ENCODE measurements at places on chromosomes 5 and 9. TPM values are rescaled to one million over a fixed set of nuclear protein-coding genes. Genes with fewer than 3 reads are reported as not detected.

DNA sequence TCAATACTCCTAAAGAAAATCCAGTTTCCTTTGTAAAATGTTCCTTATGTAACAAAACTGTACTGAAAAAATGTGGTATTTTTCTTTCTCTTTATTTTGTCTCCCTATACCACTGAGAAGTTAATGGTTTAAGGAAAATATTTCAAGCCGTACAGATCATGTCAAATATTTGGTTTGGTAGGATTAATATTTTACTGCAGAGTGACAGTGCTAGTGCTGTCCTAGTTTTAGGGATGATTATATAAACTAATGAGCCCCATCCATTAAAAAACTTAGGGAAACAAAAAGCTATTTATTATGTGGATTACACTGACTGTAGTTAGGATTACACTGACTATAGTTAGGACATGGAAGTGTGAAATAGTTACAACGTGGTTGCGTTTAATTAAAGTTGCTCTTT, 209.1 kb downstream of the CD180 start:
- H3K36me3 ChIP-seq: no peaks in the 10 kb centered on the region
- H3K4me3 ChIP-seq: no peak overlapping the region
- no peaks in the 10 kb centered on the region for H3K27me3 ChIP-seq
- no peak for DNase-seq
- peaks cover 2% of the 10 kb centered on the region for H3K4me1 ChIP-seq
- H3K27ac ChIP-seq: peak overlapping the region; percentile 25

- no peaks in the 10 kb centered on the region for H3K27me3 ChIP-seq
- H3K4me3 ChIP-seq: no peak overlapping the region
- DNase-seq: no peak
- no peak overlapping the region for H3K27ac ChIP-seq
- no peaks in the 10 kb centered on the region for H3K4me1 ChIP-seq
Observed at GRCh38 chr9:137352511-137353222, 50.6 kb upstream of the NRARP start.

- peaks cover 61% of the 10 kb centered on the region for H3K4me1 ChIP-seq
- no peaks in the 10 kb centered on the region for H3K27me3 ChIP-seq
- no peak for DNase-seq
- H3K36me3 ChIP-seq: no peaks in the 10 kb centered on the region
- H3K4me3 ChIP-seq: no peak overlapping the region
Observed at GRCh38 chr9:116566677-116567488, 120.2 kb upstream of the TRIM32 start.

DNA sequence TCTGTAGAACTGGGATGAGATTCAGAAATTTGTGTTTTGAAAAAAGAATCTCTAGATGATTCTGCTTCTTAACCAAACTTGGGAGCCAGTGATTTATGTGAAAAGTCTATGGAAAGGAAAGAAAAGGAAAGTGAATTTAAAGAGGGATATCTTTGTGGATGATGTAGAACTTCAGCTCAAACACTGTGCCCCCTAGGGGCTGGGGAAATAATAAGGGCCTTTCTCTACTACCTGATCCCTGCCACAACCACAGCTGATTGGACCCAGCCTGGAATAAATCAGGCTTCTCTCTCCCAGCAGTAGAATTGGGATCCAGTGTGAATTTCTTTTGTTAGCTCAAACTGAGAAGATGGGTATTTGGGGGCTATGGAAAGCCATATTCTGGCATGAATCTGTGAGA, 155.0 kb downstream of the PRELID2 start:
- H3K4me3 ChIP-seq: no peak overlapping the region
- no peak for DNase-seq
- H3K4me1 ChIP-seq: peaks cover 10% of the 10 kb centered on the region
- no peaks in the 10 kb centered on the region for H3K36me3 ChIP-seq

GRCh38 chr9:117189121-117189520, 225.7 kb downstream of the ASTN2 start:
- H3K36me3 ChIP-seq: no peaks in the 10 kb centered on the region
- no peak overlapping the region for H3K27ac ChIP-seq
- no peak for DNase-seq
- H3K27me3 ChIP-seq: no peaks in the 10 kb centered on the region
- H3K4me3 ChIP-seq: no peak overlapping the region
- H3K4me1 ChIP-seq: no peaks in the 10 kb centered on the region

DNA sequence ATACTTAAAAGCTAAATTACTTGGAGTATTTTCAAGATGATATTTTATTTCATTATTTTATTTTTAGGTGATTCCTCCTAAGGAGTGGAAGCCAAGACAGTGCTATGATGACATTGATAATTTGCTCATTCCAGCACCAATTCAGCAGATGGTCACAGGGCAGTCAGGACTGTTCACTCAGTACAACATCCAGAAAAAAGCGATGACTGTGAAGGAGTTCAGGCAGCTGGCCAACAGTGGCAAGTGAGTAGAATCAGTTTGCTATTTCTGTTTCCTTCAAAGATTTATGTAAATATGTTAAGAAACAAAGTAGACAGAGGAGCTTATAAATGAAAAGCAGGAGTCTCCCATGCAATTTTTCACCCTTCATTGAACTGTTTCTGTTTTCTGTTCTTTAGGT, 47.8 kb downstream of the KDM4C start:
- DNase-seq: no peak
- H3K27me3 ChIP-seq: no peaks in the 10 kb centered on the region
- no peaks in the 10 kb centered on the region for H3K4me1 ChIP-seq
- H3K4me3 ChIP-seq: no peak overlapping the region

DNA sequence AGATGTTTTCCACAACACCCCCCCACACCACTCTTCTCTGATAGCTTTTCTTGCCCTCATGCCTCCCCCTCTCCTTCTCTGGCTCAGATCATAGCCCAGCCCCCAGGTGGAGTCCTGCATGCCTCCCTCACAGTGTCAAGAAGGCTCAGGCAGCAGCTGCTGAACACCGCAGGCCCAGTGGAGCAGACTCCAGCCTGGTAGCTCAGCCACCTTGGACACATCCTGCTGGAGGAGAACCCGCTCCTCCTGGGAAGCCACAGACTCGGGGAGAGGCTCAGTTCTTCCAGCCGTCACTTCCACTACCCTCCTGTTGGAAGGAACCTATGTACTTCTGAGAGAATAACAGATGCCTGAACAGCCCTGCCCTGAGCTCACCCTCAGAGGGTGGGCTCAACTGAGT, 143.4 kb downstream of the SPOCK1 start:
- peaks cover 19% of the 10 kb centered on the region for H3K27me3 ChIP-seq
- H3K27ac ChIP-seq: no peak overlapping the region
- H3K4me3 ChIP-seq: no peak overlapping the region
- no peaks in the 10 kb centered on the region for H3K36me3 ChIP-seq

GRCh38 chr5:69295088-69295754, 37.4 kb downstream of the CCDC125 start:
- H3K27ac ChIP-seq: no peak overlapping the region
- H3K27me3 ChIP-seq: no peaks in the 10 kb centered on the region
- H3K4me1 ChIP-seq: no peaks in the 10 kb centered on the region
- no peak for DNase-seq

GRCh38 chr5:35694481-35694880, 76.8 kb downstream of the SPEF2 start:
- H3K4me3 ChIP-seq: no peak overlapping the region

DNA sequence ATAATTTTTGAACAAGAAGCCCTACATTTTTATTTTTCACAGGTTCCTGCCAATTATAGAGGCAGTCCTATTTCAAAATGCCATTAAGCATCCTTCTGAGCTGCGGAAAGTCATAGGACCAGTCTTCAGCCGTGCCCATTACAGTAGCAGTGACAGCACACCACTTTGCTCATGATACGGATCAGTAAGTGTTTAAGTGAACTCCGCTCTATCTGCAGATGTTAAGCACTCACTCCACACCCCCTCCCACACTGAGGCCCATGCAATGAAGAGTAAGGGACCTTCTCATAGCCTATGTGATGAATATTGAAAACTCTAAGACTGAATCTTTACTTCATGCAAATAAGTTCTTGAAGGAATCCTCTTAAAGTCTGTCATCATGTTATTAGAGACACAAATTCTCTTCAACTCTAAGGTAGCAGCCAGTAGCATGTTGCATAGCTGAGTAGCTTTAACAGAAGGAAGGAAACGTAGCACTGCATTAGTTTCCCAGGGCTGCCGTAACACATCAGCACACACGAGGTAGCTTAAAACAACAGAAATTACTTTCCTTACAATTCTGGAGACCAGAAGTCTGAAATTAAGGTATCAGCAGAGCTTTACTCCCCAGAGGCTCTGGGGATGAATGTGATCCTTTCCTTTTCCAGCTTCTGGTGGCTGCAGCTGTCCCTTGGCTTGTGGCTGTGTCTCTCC, 20.3 kb upstream of the TAF11L2 start:
- H3K27ac ChIP-seq: no peak overlapping the region
- no peak overlapping the region for H3K4me3 ChIP-seq
- H3K36me3 ChIP-seq: no peaks in the 10 kb centered on the region
- no peaks in the 10 kb centered on the region for H3K4me1 ChIP-seq
- H3K27me3 ChIP-seq: no peaks in the 10 kb centered on the region

DNA sequence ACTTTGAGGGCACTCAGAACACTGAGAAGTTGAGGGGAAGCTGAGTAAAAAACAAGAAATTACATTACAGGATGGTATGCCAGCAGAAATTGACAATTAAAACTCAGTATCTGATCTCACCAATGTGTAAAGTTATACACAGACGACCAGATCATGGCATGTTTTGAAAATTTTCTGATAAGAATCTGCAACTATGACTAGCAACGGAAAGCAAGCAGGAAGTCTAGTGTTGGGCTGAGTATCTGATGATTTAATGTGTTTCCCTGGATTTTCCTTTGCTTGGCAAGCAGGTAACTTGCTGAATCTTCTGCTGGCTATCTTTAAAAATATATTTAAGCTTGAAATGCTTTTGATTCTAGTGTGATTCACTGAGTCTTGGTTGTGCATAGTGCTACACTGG, 5.2 kb upstream of the GCNT4 start:
- peaks cover 13% of the 10 kb centered on the region for H3K4me1 ChIP-seq
- no peak overlapping the region for H3K4me3 ChIP-seq
- H3K27me3 ChIP-seq: no peaks in the 10 kb centered on the region
- H3K36me3 ChIP-seq: no peaks in the 10 kb centered on the region

- no peak for DNase-seq
- no peaks in the 10 kb centered on the region for H3K27me3 ChIP-seq
- H3K27ac ChIP-seq: no peak overlapping the region
- no peak overlapping the region for H3K4me3 ChIP-seq
- H3K36me3 ChIP-seq: no peaks in the 10 kb centered on the region
Observed at GRCh38 chr9:110130791-110131416, 77.1 kb downstream of the C9orf152 start.

- no peak for DNase-seq
- no peak overlapping the region for H3K4me3 ChIP-seq
- H3K4me1 ChIP-seq: no peaks in the 10 kb centered on the region
Observed at GRCh38 chr5:152883066-152883775, 478.1 kb upstream of the NMUR2 start.

GRCh38 chr9:137975527-137975913, 97.9 kb downstream of the CACNA1B start:
- H3K4me1 ChIP-seq: no peaks in the 10 kb centered on the region
- H3K27ac ChIP-seq: no peak overlapping the region
- no peak overlapping the region for H3K4me3 ChIP-seq
- no peaks in the 10 kb centered on the region for H3K27me3 ChIP-seq

- no peak overlapping the region for H3K4me3 ChIP-seq
- DNase-seq: no peak
- H3K27ac ChIP-seq: no peak overlapping the region
- H3K27me3 ChIP-seq: no peaks in the 10 kb centered on the region
- no peaks in the 10 kb centered on the region for H3K4me1 ChIP-seq
Observed at GRCh38 chr5:135437796-135438560, 9.2 kb downstream of the DCANP1 start.

DNA sequence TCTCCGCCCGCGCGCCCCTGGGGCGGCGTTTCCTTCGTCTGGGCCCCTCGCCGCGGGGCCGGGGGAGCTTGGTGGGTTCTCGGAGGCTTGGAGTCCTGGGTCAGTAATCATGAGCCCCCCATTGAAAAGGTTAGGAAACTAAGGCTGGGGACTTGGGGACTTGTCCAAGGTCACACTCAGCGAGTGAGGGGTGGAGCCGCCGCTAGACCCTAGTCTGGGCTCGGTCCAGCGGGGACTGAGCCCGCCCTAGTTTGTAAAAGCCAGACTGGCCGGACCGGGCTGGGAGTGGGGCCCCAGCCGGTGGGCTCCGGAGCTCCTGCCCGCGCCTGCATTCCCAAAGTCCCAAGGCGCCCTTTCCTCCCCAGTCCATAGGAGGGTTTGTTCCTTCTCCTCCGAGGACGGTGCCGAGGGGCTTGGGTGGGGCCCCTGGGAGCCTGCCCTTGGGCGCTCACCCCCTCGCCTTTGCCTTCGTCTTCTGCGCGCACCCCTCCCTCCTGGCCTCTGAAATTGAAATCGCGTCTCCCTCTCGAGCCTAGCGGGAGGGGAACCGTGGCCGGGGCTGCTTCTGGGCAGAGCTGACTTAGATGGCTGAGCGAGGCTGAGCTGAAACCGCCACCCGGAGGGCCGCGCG, 995 bp downstream of the OLFM1 start:
- H3K27ac ChIP-seq: no peak overlapping the region
- peak overlapping the region; percentile 26 for H3K4me3 ChIP-seq
- no peaks in the 10 kb centered on the region for H3K36me3 ChIP-seq
- peaks cover 46% of the 10 kb centered on the region for H3K4me1 ChIP-seq
- DNase-seq: no peak

- H3K4me3 ChIP-seq: peak overlapping the region; percentile 78
- peak overlapping the region; percentile 90 for H3K27ac ChIP-seq
- no peaks in the 10 kb centered on the region for H3K27me3 ChIP-seq
- peaks cover 56% of the 10 kb centered on the region for H3K4me1 ChIP-seq
- no peaks in the 10 kb centered on the region for H3K36me3 ChIP-seq
Observed at GRCh38 chr9:122265149-122265915, 650 bp downstream of the MRRF start.

- H3K27ac ChIP-seq: no peak overlapping the region
- H3K4me1 ChIP-seq: no peaks in the 10 kb centered on the region
- H3K27me3 ChIP-seq: no peaks in the 10 kb centered on the region
- no peaks in the 10 kb centered on the region for H3K36me3 ChIP-seq
- no peak for DNase-seq
Observed at GRCh38 chr9:31736581-31737179, 647.8 kb upstream of the ACO1 start.

DNA sequence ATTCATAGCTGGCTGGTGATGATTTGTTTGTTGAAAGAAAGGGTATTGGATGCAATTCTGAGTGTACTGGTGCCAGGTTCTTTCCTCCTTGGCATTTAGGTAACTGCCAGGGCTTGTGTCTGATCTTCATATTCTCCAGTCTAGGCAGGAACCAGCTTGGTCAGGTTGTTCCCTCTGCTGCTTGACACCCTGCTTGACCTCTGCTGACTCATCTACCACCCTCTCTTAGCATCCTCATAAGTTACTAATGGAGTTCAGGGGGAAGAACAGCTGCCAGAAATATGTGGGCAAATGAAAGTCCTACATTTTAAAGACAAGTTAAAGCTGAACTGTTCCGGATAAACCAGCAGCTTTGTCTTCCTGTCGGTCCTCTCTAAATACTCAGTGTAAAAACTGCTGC, 116.1 kb upstream of the TNC start:
- no peaks in the 10 kb centered on the region for H3K36me3 ChIP-seq
- no peak overlapping the region for H3K4me3 ChIP-seq
- no peak for DNase-seq
- H3K27ac ChIP-seq: peak overlapping the region; percentile 45

The PCDHGA2 gene
- total RNA-seq: 2.9 TPM

The NCS1 gene
- total RNA-seq: 18.0 TPM

The SLC28A3 gene
- 0.95 TPM for total RNA-seq

The FBN2 gene
- total RNA-seq: 0.57 TPM

The GPRIN1 gene
- 4.6 TPM for total RNA-seq

The HTR1A gene
- total RNA-seq: not detected

The DMAC1 gene
- total RNA-seq: 7.9 TPM

The PCDHA13 gene
- total RNA-seq: not detected

The C9orf153 gene
- not detected for total RNA-seq

The TUSC1 gene
- 18.3 TPM for total RNA-seq
